ENCODE measurements at places on chromosomes 5 and 9.
A peak's percentile ranks its signal among the peaks of the same experiment; 100 is the strongest.

GRCh38 chr9:15746905-15747304 lies 194.1 kb downstream of the CCDC171 start:
- DNase-seq = no peak

- peak; percentile 86 for DNase-seq
Measured at GRCh38 chr9:124420991-124421543, 5.8 kb upstream of the PSMB7 start.

DNA sequence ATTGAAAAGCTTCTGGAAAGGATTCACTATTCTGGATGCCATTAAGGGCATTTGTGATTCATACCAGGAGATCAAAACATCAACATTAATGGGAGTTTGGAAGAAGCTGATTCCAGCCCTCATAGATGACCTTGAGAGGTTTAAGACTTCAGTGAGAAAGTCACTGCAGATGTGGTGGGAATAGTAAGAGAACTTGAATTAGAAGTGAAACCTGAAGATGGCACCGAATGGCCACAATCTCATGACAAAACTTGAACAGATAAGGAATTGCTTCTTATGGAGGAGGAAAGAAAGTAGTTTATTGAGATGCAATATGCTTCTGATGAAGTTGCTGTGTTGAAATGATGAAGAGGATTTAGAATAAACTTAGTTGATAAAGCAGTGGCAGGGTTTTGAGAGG lies 254.6 kb upstream of the SLC24A2 start:
- no peak for DNase-seq

DNA sequence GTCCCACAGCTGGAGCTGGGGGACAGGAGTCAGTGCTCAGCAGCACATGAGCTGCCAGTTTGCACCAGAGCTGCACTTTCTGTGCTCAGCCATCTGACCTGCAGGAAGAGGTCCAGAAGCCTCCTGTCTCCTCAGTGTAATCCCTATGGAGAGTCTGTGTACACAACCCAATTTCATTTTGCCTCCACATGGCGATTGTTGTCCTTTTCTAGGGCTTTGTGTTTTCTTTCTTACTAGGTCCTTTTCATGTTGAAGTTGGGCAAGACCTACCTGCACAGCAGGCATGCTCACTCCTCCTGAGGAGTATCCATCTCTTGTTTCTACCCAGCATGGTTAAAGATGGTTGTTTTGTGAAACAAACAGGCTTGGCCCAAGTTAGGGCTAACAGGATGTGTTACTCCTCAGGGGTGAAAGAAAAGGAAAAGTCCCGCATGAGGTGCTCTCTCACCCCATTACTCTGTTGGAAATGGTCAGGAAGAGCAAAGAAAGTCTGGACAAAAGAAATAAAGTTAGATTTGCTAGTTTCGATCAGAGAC lies 273.0 kb downstream of the TMEM167A start:
- DNase-seq = no peak
